COR-L47 (cell line): ENCODE measurements at places on chromosomes 2 and 18.

GRCh38 chr2:59885541-59885940, 667.9 kb downstream of the BCL11A start:
- no peak for DNase-seq

GRCh38 chr2:105554235-105554634, 155.4 kb upstream of the FHL2 start:
- no peak for DNase-seq

GRCh38 chr2:74715880-74716279, 61.8 kb downstream of the SEMA4F start:
- DNase-seq = no peak

DNA sequence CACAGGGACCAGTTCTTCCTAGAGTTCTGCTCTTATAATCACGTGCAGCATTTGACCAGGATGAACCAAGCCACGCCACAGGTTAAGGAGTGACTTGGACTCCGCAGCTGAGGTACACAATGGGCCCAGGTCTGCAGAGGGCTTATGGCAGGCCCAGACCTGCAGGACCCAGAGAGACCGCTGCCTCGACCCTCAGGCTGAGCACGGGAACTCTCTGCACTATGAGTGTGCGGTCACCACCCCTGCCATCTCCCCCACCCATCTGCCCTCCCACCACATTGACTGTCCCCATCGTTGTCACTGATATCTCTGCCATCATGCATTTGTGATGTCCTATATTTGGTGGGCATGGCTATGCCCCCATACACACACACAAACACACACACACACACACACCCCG, 45.7 kb upstream of the HPCAL1 start:
- DNase-seq = no peak

GRCh38 chr2:104860451-104860790, 6.5 kb downstream of the POU3F3 start:
- DNase-seq = no peak

DNA sequence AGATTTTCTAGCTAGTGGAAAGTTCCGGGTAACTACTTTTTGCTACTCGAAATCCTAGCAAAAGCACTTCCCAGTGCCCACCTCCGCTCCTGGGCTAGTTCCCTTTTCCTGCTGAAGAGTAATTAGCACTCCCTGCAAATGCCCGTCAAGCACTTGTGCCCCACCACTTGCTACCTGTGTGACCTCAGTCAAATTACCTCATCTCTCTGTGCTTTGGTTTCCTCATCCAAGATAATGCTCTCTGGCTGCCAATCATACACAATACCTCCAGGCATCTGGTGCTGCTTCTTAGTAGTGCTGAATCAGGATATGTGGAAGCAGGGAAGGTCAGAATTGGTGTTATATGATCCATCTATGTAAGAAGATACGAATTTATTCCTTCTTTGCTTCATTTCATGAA, 102.1 kb upstream of the CDCA7 start:
- DNase-seq = no peak
